NCI-H1092 treated with DMSO at 0.1 percent for 48 hours (cell line): ENCODE measurements at places on chromosomes 1 and 21.
A peak's percentile ranks its signal among the peaks of the same experiment; 100 is the strongest.

- DNase-seq = no peak
These were observed 63.7 kb upstream of the EPS8L3 start for GRCh38 chr1:109827466-109827865.

GRCh38 chr1:20493839-20494608 lies 8.0 kb upstream of the CAMK2N1 start:
- DNase-seq = peak; percentile 89

DNA sequence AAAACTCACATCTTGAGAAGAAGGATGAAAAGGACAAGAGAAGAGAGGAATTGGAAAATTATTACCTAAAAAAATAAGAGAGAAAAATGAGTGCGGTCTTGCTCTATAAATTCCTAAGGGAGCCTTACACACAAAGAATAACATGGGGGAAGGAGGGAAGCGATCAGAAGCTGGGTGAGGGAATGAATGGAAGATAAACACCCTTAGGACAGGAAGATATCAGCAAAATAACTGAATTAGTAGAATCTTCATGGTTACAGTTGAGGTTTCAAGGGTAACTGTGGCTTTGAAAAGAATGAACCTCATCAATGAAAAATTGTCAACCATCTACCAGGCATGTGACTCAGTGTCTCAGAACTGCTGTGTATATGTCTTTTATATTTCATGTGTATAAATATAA lies 192.5 kb upstream of the FOXD3 start:
- DNase-seq = no peak

- DNase-seq = peak; percentile 30
These were observed 45.5 kb downstream of the CACHD1 start for GRCh38 chr1:64515427-64515826.

- DNase-seq = no peak
These were observed 7.8 kb upstream of the B3GALT5 start for GRCh38 chr21:39604951-39605350.

GRCh38 chr1:15426492-15427279 lies 11.6 kb upstream of the CTRC start:
- no peak for DNase-seq

- no peak for DNase-seq
These were observed 68.0 kb downstream of the PUM1 start for GRCh38 chr1:30997463-30998057.

DNA sequence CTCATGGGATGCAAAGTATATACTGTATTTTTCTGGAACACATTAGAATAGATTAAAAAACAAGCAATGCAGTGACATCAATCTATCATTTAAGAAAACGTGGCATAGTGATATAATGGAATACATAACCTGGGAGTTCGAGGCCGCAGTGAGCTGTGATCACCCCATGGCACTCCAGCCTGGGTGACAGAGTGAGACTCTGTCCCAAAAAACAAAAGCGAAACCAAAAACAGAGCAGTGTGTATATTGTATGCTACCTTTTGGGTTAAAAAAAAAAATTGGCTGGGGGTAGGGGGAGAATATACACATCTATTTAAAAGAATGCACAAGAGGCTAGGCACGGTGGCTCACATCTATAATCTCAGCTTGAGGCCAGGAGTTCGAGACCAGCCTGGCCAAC lies 13.5 kb downstream of the SLC2A1 start:
- no peak for DNase-seq

GRCh38 chr1:2290595-2291510 lies 62.7 kb downstream of the SKI start:
- no peak for DNase-seq

DNA sequence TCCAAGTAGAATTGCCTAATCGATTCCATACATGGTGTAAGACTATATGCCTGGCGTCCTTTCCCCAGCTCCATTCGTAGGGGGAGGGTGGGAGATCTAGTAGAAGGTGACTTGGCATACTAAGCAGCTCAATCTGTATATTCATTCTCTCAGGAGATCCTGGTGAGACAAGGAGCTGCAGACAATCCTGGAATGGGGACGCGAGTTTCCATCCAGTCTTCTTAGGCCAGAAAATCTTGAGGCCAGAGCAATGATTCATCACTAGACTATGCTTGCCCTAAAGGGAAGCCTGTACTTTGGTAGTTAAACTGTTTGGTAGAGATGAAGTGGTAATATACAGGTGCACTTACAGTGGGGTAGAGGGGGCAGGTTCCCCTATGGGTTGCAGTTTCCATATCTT lies 468.7 kb downstream of the ADGRL2 start:
- DNase-seq = no peak

- DNase-seq = no peak
These were observed 46.5 kb downstream of the RAP1GAP start for GRCh38 chr1:21622466-21623315.

GRCh38 chr1:34500451-34500850 lies 254.4 kb upstream of the GJB5 start:
- DNase-seq = peak; percentile 15

- no peak for DNase-seq
These were observed 37.1 kb downstream of the TGFB2 start for GRCh38 chr1:218382261-218382660.

DNA sequence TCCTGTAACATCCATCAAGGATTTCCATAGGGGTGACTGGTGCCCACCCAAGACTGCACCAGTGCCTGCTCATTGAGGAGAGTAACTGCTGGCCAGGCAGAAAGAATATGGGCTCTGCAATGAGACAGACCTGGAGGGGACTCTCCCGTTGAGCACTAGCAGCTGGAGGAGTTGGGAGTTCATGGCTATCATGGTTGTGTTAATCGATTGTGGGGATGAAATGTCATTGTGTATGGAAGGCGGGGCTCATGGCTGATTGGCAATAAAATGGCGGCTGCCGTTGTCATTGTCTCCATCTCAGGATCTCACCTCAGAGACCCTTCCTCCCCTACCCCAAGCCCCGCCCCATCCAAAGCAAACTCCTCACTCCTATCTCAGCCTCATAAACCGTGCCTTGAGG lies 3.9 kb downstream of the TMEM125 start:
- DNase-seq = no peak

- DNase-seq = no peak
These were observed 10.5 kb downstream of the SLC2A1 start for GRCh38 chr1:42947965-42948732.

- no peak for DNase-seq
These were observed 29.8 kb upstream of the TADA1 start for GRCh38 chr1:166905900-166906299.

- DNase-seq = no peak
These were observed 3.5 kb upstream of the TMEM52 start for GRCh38 chr1:1922702-1922955.

DNA sequence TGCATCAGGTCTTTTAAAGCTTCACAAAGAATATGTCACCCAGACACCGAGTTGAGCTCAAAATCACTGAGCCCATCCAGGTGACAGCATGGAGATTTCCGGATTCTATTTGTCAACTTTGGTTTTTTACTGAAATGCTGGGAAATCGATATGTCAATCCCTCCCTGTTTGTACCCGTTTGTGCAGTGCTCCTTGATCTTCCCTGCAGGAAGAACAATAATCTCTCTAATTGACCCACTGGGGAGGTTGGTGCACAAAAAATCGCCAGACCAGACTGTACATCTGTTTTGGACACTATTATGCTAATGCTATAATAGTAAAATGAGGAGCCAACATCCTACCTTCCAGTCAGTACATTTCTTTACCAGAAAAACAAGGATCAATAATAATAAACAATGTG lies 1.8 kb downstream of the BARHL2 start:
- DNase-seq = no peak

DNA sequence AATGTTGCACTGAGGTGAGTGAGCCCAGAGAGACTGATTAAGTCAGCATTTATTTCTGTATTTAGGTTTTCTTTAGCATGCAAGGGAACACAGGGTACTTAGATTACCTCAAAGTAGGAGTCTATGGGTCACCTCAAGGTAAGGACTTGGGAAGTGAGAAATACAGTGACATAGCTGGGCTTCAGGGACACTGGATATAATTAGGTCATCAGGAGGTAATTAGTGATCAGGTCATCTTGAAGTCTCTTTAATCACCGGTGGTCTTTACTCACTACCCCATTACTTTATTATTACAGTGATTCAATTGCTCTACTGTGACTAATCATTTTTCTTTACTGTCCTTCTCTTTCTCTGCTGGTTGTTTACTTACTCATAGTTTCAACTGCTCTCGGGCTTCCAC lies 59.9 kb upstream of the KCNK1 start:
- DNase-seq = no peak

DNA sequence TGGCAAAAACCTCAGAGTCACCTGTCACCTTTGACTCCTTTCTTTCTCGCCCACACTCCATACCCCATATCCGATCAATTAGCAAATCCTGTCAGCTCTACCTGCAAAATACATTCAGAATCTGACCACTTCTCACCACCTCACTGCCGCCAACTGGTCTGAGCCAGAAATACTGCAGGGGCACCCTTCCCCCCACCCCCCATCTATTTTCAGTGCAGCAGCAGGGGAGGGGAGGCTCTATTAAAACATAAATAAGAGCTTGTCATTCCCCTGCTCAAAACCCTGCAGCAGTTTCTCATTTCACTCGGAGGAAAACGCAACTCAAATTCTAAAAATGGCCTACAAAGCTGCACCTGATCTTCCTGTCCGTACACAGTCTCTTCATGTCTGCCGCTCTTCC lies 3.9 kb downstream of the PKLR start:
- DNase-seq = no peak

- peak; percentile 63 for DNase-seq
These were observed 10.6 kb downstream of the FCMR start for GRCh38 chr1:206911064-206911663.

GRCh38 chr1:153795330-153795837 lies 20.2 kb downstream of the SLC27A3 start:
- DNase-seq = no peak

- DNase-seq = no peak
These were observed 8.2 kb upstream of the RCSD1 start for GRCh38 chr1:167621780-167622313.

GRCh38 chr1:29833581-29833980 lies 597.3 kb downstream of the PTPRU start:
- DNase-seq = no peak

- peak; percentile 70 for DNase-seq
These were observed 204.7 kb downstream of the LHX8 start for GRCh38 chr1:75338616-75339483.

GRCh38 chr1:179984942-179985341 lies 30.3 kb downstream of the CEP350 start:
- DNase-seq = no peak

DNA sequence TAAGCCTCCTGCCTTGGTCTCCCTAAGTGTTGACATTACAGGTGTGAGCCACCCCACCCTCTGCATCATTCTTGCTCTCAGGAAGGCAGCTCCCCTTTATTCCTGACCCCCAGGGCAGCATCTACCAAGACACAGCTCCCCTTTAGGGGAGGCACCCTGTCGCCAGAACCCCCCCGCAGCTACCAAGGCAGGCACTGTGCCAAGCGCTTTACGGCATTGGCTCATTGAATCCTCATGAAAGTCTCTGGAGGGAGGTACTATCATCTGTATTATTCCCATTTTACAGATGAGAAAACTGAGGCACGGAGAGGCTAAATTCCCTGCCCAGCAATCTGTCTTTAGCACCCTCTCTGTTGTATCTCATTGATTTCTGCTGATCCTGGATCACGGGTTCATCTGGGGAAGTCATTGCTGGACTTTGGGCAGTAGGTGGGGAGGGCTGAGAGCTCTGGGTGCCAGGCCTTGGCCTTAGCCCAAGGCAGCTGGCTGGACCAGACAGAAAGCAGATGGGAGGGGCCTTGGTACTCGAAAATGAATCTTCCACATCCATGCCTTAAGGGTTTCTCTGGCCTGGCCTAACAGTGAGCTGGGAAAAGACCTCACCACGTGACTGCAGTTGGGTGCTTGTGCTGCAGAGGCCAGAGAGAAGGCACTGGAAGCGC lies 5.9 kb downstream of the PLOD1 start:
- peak; percentile 62 for DNase-seq

DNA sequence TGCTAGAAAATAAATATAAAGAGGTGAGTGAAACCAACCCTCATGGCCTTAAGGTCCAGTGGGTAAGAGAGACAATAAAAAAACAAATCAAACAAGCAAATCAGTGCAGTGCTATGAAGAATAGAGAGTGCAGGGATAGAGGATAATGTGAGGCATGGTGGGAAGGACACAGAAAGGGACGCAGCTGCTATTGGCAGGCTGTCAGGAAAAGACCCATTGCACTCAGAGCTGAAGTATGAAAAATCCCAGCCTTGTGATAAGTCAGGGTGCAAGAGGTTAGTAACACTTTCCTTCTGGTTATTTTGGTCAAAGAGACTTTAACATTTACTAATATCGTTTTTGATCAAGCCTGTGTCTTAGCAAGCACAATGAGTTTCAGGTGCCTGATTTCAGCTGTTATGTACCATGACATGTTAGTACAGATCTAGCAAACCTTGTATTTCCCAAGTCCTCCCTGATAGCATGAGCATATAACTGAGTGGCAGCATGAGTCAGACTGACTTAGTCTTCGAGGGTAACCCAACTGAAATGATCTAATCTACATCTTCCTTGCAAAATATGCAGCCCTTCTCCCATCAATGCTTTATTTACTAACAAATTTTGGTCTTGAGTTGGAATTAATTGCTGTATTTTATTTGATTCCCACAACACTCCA lies 31.7 kb downstream of the CHML start:
- no peak for DNase-seq

GRCh38 chr1:79190074-79190473 lies 183.5 kb upstream of the ADGRL4 start:
- no peak for DNase-seq

DNA sequence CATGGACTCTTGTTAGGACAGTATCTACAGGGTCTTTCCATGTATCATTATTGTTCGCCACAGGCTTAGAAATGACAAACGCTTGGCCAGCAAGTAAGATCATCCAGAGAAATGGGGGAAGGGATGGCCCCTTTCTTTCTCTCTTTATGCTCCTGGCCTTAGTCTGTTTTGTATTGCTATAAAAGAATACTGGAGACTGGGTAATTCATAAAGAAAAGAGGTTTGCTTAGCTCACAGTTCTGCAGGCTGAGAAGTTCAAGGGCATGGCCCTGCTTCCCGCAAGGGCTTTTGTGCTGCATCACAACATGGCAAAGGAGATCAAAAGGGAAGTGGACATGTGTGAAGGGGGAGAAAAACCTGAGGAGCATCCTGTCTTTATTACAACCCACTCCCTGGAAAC lies 41.0 kb downstream of the DNTTIP2 start:
- no peak for DNase-seq
